Brain microvascular endothelial cell (primary cell): ENCODE measurements at places on chromosomes 7 and 10.

GRCh38 chr10:2791774-2792443 lies 275.4 kb upstream of the PFKP start:
- DNase-seq, result no peak

DNA sequence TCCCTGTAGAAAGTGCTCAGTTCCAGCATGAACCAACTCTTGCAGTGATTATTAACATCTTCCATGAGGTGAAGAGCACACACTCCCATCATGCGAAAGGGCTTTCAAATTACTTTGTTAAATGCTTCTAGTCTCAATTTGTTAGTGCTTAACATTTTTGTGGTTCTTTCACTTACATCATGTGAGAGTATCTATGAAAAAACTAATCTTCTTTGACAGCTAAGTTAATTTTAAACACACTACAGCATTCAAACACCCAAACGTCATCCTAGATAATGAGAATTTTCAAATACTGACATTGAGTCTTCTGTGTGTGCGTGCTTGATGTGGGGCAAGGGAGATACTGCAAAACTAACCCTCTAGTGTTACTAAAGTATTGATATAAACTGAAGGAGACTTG lies 84.8 kb downstream of the ETV1 start:
- no peak for DNase-seq

GRCh38 chr7:108589199-108589598 lies 19.5 kb downstream of the DNAJB9 start:
- no peak for DNase-seq

- peak; percentile 20 for DNase-seq
Measured at GRCh38 chr7:155618708-155619633, 25.5 kb upstream of the RBM33 start.

DNA sequence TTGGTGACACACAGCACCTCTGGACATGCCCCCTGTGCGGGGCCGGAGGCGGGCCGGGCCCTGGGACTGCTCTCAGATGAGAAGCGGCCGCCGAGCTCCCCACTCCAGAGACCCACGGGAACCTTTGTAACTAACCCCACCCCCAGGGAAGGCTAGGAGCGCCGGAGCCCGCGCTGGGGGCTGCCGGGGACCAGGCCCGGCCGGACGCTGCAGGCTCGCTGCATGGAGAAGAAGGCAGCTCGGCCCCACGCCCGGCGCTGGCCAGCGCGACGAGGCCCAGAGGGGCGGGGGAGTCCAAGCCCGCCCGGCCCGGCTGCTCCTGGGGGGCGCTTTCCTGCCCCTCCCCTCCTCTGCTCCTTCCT lies 36.5 kb downstream of the AGAP3 start:
- DNase-seq, result no peak

DNA sequence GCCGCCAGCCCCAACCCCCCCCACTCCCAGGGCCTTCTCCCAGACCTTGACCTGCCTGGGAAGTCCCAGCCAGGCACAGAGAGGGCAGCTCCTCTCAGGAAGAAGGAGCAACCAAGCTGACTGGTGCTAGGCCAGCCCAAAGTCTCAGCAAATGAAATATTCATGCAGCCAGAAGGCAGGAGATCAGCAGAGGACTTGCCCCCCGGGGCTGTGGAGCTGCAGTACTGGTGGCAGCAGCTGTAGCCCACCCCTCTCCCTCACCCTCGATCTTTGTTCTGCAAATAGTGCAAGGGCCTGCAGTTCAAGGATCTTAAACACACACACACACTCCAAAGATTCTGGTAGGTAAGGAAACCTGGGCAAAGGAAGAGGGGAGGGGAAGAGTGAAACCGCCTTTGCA lies 3.5 kb upstream of the SRRM3 start:
- no peak for DNase-seq

- DNase-seq, result no peak
Measured at GRCh38 chr7:69283421-69283820, 314.9 kb upstream of the AUTS2 start.

- no peak for DNase-seq
Measured at GRCh38 chr7:23175938-23176337, 5.9 kb upstream of the NUP42 start.

DNA sequence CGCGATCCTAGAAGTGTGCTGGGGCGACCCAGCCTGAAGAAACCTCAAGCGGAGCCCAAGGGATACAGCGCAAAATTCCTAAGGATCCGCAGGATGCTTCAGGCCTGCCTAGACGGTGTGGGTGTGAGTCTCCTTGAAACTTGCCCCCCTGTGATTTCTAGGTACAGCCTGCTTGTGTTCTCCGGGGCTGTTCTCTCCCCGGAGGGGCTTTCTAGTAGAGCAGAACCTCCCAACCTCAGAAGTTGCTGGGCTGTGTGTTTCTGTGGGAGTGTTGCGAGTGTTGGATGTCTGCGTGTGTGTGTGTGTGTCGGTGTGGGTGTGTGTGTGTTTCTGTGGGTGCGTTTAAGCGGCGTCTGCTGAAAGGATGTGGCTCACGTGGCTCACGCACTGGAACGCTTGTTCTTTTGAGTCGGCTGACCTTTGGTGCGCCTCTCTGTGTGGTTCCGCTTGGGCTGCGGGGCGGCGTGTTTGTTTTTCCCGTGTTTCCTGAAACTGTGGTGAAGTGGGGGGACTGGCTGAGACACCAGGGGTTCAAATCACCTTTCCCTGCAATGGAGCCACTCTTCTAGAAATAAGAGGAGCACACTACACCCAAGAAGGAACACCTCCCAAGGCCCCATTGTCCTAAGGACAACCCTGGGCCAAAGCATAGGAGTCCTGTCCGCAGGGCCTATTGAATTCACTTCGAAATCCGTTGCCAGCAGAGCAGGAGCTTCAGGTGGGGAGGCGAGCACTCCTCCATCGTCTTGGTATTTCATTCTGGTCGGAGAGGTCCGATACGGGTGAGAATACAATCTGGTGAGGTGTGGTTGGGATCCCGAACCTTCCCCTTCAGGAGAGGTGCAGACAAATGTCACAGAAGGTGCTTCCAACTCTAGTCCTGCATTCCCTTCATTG lies 25.1 kb upstream of the ZNF273 start:
- no peak for DNase-seq

GRCh38 chr7:88165697-88166096 lies 54.1 kb downstream of the SRI start:
- DNase-seq, result no peak

DNA sequence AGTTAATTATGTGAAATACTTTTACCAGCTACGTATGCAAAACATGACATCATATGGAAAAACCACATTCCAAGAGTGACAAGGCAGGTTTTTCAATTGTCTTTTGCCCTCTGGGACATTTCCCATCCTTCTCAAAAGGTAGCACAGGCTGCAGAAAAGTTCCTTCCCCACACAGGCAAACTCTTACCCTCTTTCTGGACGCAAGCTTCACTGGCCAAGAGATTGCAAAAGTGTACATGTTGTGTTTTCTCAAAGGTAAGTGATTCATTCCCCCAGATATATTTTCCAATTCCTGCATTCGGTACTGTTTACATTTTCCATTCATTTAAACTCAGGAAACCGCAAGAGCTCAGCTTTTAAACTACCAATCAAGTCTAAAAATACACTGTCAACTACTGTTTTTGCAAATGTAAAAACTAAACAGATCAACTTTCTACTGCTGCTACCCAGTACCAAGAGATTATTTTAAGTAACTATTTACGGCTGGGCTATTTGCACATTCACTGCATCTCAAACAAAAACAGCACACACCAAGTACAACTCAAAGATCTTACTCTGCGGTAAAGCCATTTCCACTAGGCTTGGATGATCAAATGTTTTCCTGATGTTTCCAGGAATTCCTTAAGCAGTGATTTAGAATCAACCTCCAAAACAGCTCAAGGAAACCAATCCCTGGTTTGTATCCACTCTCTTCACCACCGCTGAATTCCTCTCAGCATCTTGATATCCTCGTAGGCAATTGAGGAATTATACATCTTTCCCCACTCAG lies 233.6 kb upstream of the CCDC6 start:
- peak; percentile 10 for DNase-seq

DNA sequence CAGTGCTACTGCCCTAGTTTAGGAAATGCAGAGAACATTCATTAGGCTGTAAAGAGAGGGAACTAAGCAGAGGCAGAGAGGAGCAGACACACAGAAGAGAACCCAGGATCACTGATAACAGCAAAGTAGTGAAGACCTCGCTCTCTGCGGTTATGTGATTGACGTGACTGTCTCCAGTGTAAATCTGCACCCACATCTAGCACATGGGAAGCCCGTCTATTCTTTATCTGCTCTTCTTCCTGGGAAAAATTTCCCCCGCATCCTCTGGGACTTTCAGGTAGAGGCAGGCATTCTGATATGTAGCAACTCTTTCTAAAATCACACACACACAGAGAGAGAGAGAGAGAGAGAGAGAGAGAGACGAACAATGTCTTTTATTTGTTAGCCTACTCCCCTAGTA lies 699.6 kb downstream of the GRID1 start:
- DNase-seq, result no peak

GRCh38 chr10:5960070-5960972 lies 17.0 kb downstream of the IL15RA start:
- DNase-seq, result peak; percentile 32

GRCh38 chr7:7977774-7978173 lies 9.2 kb downstream of the GLCCI1 start:
- DNase-seq, result peak; percentile 60

DNA sequence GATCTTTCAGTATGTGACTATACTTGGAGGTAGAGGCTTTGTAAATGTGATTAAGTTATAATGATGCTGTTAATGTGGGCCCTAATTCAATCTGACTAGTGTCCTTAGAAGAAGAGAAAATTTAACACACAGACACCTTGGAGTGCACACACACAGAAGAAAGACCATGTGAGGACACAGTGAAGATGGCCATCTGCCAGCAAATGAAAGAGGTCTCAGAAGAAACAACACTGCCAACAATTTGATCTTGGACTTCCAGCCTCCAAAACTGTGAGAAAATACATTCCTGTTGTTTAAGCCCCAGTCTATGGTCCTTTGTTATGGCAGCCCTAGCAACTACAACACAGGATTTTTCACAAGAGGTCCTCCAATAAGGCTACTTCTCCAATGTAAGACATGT lies 120.9 kb upstream of the ABCB5 start:
- DNase-seq, result no peak

- DNase-seq, result no peak
Measured at GRCh38 chr10:33142295-33142694, 184.3 kb upstream of the ITGB1 start.

- no peak for DNase-seq
Measured at GRCh38 chr10:89201345-89202032, 5.6 kb downstream of the CH25H start.

DNA sequence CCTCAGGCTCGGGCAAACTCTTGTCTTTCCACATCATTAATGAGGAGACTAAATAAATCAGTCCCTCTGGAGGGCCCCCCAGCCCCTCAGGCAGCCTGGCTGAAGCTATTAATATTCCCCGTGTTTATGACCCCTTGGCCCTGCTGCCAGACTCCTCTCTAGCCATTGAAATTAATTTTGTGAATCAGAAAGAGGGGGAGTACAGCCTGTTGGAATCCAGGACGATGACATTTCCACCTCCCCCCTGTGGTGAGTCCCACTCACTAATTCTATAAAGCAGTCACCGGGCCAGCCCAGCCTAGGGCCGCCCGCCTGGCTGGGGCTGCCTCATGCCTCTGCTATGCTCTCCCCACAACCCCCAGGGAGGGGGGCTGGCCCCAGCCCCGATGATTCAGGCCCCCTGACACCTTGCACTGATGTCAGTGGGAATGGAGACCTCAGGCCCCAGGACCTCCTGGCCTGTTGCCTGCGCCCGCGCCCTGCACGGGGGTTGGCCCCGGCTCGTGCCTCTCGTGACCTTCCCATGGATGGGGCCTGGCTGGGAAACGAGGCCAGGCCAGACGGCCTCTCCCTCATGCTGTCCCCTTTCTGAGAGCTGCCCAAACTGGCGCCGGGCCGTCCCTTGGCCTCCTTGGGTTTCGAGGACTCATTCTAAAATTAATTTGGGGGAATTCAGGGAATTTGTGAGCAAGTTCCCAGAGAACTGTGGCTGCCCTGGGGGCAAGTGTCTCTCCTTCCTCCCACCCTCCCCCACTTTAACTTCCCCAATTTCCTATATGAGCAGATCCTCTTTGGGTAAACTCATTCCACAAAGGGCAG lies 34.0 kb downstream of the TMEM270 start:
- DNase-seq, result peak; percentile 89

DNA sequence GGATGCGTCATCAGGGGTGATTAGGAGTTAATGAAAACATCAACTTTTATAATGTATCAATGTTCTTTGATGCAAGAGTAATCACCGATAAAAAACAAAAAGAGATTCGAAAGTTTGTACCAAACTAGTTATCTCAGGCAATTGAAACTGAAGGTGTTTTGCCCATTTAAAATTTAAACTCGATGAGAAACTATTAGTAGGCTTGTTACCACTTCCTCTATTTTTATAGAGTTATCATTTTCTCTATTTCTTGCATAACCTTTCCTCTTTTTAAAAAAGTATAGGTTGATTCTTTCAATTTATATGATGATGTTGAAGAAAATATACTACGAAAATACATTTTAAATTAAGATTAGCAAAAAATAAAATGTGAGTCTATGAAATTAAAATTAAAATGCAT lies 597.3 kb upstream of the POT1 start:
- DNase-seq, result no peak

- DNase-seq, result no peak
Measured at GRCh38 chr10:123471811-123472210, 194.3 kb upstream of the GPR26 start.

DNA sequence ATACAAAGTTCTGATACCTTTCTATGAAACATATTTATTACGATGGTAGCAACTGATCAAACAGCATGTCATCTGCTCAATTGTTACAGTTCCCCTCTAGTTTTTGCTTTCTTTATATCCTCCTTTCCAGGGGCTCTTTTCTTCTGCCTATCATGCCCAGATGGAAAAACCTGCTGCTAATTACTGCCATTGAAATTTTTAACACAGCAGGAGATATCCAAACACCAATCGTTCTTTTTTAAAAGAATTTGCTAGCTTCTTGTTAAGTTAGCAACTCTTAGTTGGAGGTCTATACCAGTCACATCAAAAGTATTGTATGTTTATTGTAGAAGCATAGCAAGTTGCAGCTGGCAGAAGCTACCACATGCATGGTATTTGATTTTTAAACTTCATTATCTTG lies 768.5 kb downstream of the NXPH1 start:
- no peak for DNase-seq

- no peak for DNase-seq
Measured at GRCh38 chr7:85102813-85103350, 84.0 kb downstream of the SEMA3D start.

DNA sequence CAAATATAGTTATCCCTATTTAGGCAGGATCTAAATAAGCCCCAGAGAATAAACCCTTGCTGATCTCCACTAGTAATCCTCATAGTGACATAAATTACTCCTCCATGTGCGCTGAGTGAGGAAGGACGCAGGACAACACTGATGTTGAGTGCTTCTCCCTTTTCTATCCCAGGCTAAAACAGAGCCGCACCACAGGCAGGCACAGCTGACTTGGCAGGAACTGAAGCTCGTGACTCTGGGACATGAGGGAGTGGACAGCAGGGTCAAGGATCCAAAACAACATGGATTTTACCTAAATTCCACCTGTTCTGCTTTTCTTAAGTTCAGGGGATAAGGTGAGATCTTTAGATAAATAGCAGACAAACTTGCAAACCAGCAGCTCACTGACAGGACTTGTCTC lies 46.0 kb downstream of the VOPP1 start:
- no peak for DNase-seq
